Endothelial cell of umbilical vein (primary cell): ENCODE measurements at places on chromosomes 6 and 20.

DNA sequence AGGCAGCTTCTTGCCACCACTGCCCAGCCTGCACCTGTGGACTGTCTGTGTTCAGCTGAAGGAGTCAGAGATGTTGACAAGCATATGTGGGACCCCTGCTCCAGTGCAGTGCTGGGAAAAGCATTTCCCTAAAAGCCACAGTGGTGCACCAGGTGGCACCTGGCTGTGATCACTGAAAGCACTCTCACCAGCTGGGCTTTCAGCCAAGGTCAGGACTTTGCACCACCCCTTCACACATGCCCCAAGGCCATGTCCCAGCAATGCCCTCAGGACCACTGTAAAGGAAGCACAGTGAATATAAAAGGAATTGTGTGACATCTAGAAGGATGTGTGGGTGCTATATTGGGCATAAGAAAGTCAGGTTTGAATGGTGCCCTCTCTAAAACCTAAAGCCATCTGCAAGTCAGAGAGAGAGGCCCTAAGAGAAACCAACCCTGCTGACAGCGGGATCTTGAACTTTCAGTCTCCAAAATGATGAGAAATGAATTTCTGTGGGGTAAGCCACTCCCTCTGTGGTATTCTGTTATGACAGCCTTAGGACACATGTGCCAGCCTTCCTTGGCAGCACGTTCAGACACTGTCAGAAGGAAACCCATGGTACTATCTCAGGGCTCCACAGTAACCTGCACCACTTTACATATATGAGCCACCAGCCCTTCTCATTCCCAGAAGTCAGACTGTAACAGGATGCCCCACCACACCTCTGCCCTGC is 30.7 kb downstream of the CBLN4 start:
- no peak for DNase-seq

- no peak for DNase-seq
Measured at GRCh38 chr6:32214126-32214525, 9.7 kb downstream of the NOTCH4 start.

DNA sequence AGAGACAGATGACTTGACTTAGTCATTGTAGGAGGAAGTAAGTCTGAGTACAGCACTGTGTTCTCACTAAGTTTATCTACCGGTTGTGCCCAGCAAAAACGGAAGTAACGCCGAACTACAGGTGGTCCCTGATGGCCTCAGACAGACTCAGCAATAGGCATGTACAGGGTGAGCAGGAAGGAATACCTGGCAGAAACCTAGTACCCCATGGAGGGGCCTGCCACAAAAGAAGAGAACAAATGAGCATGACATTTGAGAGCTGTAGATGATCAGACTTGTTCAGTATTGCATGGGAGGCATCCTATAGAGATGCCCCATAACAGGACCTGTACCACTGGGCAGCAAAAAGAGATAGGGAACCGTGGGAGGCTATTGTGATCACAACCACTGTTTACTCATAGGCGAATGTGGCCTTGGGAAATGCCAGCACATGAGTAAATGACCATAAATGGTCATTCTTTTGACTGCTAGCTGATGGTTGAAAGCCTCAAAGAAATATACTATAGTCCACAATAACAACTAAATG is 106.4 kb upstream of the TAB2 start:
- no peak for DNase-seq

DNA sequence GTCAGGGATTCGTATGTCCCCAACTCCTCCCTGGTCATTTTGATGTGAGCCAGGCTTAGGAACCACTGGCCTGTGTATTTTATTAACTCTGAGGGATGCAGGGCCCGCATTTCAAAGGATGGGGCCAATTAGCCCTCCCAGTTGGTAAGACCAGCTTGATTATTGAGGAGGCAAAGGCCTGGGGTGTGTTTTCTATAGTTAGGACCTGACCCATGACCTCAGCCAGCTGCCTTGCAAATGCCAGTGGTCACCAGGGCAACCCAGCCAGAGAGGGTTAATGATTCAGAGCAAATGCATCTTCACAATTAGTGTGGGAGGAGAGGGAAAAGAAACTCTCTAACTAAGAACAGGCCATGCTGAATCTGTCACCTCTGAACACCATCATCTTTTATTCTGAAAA is 835.4 kb downstream of the MAFB start:
- DNase-seq, result no peak

GRCh38 chr6:141764388-141764787 is 368.3 kb upstream of the GJE1 start:
- no peak for DNase-seq

DNA sequence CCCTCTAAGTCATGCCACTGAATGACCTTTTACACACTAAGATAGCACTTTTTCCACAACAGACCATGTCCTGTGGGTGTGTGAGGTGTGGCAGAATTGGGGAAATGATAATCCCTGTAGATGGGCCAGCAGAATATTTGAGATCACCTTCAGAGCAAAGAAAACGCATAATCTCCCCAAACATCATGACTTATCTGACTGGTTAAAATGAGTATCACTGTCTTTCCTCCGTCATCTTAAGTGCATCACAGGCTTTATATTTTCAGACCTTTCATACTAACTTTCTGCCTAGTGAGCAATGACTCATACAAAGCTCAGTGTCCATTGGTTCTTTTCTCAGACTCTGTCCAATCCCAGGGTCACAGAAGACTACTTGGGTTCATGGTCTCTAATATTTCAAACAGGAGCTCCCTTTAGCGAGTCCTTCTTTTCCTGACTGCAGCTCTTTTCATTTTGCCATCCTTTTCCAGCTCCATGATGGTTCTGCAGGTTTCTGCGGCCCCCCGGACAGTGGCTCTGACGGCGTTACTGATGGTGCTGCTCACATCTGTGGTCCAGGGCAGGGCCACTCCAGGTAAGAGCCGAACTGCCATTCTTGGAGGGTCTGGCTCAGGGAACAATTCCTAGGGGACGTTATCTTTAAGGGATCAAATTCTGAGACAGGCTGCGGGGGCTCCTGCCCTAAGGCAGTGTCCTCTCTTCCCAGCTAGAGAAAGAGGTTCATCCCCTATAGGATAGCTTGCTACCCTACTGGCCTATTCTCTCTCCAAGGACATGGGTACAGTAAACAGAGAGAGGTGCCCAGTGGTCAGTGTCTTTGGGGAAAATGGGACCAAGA is at the start of gene HLA-DPB1:
TSS of gene HLA-DPB1 (plus strand) at position 423 of the 838 bp plus-strand sequence. CDS start at position 475, 52 bp downstream.
- DNase-seq, result peak; percentile 80

- DNase-seq, result no peak
Measured at GRCh38 chr6:157562997-157563396, 182.0 kb downstream of the ZDHHC14 start.

DNA sequence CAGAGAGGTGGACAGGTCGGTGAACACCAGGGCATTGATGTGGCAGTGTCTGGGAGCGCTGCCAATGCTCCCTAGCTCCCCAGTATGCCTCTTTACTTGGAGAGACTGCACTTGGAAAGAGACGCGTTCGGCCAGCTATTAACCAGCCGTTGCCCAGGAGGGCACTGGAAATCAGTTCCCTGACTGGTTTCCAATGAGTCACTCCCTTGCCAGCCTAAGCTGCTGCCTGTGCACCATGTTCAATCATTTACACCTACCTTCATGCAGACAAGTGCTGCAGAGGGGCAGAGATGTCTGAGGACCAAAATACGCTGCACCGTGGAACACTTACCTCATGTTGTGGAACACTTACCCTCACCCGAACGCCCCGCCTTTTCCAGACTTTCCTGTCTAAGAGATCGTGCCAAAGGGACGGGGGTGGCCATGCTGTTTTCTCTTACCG is 151.6 kb downstream of the SOBP start:
- no peak for DNase-seq

- no peak for DNase-seq
Measured at GRCh38 chr6:6461138-6461537, 127.4 kb upstream of the LY86 start.

DNA sequence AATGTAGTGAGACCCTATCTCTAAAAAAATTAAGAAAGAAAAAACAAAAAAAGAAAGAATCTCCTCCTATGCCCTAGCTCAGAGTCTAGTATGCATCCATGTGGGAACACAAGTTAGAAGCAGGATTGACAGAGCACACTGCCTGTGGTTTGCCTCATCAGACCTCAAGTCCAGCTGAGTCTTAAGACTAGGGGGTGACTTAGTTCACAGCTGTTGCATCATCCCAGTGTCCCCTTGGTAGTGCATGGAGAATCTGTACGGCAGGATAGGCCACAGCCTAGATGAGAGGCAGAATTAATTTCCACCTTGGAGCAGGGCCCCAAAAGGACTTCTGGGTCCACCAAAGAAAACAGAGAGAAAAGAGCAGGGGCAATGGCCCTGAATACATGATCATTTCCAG is 13.7 kb downstream of the PNPLA1 start:
- DNase-seq, result no peak

DNA sequence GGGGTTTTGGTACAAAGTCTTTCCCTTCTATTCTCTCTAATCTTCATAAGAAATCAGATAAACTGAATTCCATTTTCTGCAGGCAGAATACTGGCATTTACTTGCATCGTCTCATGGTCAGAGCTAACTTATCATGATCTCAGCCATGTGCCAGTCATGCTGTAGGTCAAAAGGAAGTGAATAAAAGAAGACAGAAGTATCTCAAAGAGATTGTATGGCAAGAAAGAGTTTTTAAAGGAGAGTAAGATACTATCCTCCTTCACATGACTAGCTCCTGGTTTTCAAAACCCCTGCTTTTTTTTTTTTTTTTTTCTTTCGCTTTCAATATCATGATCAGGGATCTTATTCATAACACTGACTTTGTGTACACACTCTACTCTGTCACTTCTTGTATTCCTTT is 398.3 kb downstream of the C6orf118 start:
- DNase-seq, result no peak

GRCh38 chr20:1415667-1416468 is 23.0 kb upstream of the FKBP1A start:
- DNase-seq, result peak; percentile 80

- DNase-seq, result no peak
Measured at GRCh38 chr20:57117296-57117695, 149.1 kb downstream of the BMP7 start.

GRCh38 chr6:106913111-106913510 is 61.4 kb downstream of the CD24 start:
- DNase-seq, result no peak

DNA sequence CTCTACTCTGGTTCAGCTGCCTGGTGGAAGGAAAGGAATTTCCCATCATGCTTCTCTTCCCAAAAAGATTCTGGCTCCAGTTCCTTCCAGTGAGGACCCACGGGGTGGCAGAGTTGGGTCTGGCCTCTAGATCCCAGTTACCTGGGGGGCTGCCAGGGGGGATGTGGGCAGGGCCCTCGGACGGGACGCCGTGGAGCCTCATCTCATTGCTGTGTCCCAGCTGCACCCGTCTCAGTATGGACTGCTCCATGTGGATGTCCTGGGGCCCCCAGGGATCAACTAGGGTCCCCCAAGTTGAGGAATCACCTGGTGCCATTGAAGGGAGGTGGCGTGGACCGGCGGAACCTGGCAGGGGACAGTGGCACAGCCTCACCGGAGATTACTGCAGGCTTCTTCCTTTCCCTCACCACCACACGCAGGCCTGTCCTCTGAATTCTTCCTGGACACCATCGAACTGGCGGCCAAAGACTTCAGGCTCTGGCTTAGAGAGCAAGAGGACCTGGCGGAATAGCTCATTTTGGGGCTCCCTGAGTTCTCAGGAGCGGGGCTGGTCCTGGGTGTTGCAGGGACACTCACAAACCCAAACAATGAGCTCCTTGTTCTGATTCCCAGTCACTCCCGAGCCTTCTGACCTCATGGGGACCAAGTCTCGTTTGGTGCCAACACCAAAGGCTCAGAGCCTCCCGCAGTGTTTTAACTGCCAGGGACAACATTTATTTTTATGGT is 8.5 kb downstream of the ZBP1 start:
- DNase-seq, result no peak

DNA sequence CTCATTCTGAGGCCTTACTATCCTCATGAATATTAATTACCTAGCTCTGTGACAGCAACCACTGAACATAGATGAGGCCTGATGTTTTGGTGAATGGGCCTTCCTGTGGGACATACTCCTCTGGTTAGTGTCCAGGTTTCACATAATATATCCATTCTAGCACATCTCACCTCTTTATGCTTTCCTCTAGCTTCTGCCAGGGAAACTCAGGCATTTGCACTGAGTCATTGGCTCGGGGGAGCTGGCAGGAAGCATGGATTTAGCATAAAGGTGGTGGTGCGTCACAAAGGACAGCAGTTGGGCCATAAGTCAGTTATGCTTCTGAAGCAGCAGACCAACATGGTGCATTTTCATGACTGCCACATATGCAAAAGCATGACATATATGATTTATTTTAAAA is 37.5 kb upstream of the TMEM170B start:
- peak; percentile 9 for DNase-seq

GRCh38 chr6:14922706-14923460 is 323.0 kb upstream of the JARID2 start:
- no peak for DNase-seq

- no peak for DNase-seq
Measured at GRCh38 chr20:23161244-23161891, 75.2 kb upstream of the CD93 start.

DNA sequence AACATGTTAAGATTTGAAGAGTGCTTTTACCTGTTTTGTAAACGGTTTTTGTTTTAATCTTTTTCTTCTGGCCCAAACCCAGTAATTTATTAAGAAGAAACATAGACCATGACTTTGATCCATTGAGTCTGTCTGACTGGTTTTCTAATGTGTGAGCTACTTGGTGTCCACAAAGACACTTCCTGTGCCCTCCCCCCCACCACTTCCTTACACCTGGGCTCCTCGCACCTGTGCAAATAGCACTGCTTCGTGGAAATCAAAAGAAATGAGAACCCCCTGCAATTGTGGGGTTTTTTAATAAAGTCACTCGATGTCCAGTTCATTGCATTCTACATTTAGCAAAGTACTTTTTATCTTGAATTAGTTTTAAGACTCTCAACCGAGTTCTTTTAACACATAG is 65.5 kb downstream of the SMOC2 start:
- DNase-seq, result no peak

DNA sequence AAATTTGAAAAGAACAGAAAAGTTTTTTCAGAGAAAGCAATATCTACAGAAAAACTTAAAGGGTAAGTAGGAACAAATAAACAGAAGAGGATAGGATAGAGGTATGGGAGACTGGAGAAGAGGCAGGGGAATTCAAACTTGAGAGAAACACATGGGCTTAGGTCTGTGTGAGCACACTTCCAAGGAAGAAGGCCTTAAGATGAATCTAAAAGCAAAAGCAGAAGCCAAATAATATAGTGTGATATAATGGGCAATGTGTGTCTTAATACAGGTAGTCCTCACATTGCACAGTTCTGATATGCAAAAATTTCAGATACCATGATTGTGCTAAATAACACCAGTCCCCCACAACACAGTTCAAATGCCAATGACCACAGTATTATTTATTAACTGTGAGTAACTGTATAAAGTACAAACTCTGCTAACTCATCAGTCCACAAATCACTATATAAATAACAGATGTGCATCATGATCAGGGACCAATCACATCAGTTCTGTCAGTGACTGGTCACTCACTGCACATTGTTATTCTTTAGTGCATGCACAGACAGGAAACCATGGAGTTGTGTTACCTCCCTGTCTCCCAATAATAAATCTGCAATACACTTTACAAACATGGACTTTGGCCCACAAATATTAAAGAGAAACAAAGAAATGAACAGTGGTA is 18.6 kb downstream of the SNX14 start:
- DNase-seq, result peak; percentile 82
